ENCODE measurements at places on chromosomes 5 and 9.

- DNase-seq = no peak
Observed at GRCh38 chr9:106621313-106622163, 241.4 kb upstream of the ZNF462 start.

DNA sequence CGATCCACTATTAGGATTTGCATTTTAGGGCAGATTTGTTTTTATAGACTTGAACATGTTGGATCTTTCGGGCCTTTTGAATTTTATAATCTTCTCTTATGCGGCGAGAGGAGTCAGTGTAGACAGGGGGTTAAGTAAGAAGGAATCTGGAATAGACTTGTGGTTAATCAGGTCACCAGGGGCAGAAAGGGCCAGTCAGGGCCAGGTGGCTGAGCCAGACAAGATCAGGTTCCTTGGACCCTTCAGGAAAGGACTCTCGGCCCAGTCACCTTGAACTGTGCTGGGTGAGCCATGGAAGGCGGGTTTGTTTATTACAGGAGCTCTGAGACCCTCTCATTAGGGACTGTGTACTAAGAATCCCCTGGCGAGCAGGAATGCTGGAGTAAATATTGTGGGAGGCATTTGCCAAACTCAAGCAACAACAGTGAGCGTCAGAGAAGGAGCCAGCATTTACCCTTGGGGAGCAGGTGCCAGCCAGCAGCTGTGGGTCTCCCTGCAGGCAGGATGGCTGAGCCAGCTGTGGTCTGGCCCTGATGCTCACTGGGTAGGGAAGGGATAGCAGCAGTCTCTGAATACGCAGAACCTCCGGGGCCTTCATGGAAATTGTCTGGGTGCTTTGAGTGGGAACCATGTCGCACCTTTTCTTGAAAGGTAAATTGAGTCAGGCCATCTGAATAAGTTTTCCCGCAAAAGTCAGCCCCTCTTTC is 79.2 kb downstream of the UBE2QL1 start:
- no peak for DNase-seq

DNA sequence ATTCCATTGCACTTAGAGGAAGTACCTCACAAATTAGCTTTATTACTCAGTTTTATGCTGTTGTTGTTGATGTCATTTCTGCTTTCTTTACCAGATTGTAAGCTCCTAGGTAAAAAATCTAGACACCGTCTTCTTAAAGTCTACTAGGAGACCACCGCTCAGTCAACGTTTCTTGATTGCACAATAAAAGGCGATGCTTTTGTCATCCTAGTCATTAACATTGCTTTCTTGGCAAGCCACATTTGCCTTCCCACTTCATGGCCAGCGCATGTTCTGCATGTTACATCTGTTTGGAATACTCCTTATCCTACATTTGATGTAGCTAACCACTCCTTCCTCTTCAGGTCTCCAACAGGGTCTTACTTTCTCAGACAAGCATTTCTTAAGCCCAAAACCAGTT is 464.0 kb upstream of the TUSC1 start:
- no peak for DNase-seq

DNA sequence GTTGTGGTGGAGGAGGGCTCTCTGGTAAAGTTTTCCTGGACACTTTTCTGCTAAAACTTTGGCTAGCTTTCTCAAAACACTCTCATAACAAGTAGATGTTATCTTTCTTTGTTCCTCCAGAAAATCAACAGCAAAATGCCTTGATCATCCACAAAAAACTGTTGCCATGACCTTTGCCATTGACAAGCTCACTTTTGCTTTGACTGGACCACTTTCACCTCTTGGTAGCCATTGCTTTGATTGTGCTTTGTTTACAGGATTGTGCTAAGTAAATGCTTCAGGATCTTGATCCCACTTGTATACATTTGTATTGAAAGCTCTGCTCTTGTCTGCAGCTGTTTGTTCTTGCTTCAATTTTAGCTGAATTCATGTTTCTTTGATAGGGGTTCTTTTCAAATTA is 143.9 kb upstream of the NR3C1 start:
- DNase-seq = no peak

DNA sequence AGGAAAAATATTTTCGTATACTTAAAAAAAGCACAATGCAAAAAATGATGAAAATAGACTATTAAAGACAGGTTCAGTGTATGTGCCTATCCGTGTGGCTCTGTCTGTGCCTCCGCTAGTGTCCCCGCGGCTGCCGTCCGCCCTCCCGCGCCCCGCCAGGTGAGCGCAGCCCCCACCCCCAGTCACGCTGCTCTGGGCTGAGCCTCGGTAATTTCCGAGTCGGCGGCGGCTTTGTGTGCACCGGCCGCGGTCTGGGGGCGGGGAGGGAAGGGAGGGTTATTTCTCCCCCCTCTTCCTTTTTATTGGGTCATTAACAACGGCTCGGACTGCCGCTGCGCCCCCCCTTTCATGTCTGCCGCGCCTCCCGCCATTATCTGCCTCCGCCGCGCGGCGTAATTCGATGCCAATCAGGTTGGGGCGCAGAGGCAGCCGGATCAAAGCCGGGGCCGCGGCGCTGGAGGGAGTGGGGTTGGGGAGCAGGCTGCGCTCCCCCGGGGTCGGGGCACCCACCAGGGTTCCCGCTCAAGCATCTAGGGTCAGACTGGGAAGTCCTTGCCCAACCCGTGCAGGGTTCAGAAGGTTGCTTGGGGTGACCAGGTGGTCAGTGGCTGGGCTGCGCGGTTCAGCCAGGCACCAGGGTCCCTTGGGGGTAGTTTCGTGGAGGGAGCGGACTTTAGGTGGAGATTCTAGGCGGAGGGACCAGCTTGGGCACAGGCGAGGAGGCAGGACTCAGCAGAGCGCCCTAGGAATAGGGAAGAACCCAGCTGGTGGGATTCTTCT is 39.5 kb upstream of the PSD2 start:
- no peak for DNase-seq

- no peak for DNase-seq
Observed at GRCh38 chr5:171633776-171634470, 151.7 kb upstream of the SMIM23 start.

GRCh38 chr9:95508242-95508967 is 8.4 kb downstream of the PTCH1 start:
- DNase-seq = no peak

GRCh38 chr5:147522435-147522834 is 12.6 kb upstream of the DPYSL3 start:
- DNase-seq = no peak

DNA sequence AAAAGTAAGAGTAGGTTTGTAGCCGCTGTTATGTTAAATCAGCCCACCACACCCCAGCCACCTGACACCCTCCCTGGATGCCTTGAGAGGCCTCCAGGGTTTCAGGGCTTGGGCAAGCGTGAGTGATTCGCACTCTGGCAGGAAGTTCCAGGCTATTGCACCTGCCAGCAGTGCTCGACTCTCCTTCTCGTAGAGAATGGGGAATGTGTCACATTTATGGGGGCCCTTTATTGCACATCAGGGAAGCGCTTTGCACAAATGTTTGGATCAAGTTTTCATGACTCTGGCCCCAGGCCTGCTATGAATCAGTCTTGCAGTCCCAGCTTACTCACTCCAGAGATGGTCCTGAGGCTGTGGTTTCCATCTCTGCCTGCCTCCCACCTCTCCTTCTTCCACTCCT is 66.1 kb upstream of the ADRA1B start:
- no peak for DNase-seq

GRCh38 chr9:21711504-21711903 is 90.9 kb upstream of the MTAP start:
- no peak for DNase-seq

GRCh38 chr9:31604531-31604930 is 779.9 kb upstream of the ACO1 start:
- DNase-seq = no peak

DNA sequence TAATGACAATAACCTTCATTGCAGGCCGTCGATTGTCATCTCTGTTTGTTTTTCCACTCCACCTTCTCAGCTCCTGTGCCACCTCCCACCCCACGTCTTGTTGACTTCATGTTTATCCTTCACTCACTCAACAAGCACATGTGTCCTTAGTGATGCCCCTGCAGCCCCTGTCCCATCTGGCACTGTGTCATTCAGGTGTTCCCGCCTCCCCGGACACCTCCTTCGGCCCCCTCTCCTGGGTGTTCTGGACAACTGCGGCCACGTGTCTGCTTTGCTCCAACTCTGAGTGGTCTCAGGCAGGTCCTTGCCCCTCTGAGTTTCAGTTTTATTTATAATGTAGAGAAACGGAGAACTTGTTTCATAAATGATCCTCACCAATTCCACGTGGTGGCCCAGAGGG is 91.0 kb upstream of the COL5A1 start:
- DNase-seq = no peak

GRCh38 chr9:13267743-13268142 is 11.7 kb downstream of the MPDZ start:
- DNase-seq = no peak

DNA sequence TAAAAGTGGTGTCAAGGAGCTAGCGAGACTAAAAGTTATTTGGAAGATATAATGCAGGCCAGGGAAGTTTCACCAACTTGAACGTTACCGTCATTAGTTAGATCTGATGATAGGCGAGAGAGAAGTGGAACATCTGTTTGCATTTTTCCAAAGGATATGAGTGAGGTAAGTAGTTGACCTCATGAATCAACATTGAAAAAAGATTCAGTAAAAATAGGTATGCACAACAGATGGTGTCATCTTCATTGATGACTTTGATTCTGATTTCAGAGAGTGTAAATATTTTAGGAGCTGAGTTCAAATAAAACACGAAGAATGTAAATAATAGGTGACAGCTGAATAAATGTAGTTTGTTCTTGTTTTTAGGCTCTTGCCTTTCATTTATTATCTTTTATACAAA is 998.9 kb upstream of the CDH6 start:
- no peak for DNase-seq

DNA sequence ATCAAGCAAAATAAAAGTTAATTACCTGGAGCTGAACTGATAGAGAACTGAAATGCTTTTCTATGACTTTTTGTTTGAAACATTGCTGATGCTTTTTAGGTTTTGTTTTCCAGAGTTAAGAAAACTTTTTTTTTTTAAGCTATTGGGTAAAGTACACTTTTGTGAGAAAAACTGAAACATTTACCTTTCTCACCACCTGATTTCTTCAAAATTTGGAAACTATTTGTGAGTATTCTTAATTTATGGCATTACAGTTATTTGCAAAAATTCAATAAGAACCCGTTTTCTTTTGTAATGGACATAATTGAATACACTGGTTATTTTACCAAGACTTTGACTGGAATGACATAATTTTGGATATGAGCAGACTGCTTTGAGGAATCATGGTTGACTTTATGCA is 6.6 kb downstream of the C9orf153 start:
- DNase-seq = no peak

DNA sequence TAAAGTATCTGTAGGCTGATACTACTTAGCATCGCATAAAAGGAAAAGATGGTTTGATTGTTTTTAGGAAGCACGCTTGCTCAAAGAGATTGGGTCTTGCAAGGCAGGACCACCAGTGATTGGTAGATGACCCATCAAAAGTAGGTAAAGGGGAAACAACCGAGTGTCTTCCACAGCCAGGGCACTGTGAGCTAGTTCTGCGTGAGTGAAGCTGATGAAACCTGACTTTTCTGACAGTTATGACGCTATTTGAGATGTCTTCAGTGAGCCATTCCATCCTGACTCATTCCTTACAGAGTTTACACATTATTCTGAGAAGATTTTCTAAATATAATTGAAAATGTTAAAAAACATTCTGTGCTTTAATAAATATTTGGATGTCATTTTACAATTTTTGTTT is 49.7 kb downstream of the BASP1 start:
- no peak for DNase-seq

DNA sequence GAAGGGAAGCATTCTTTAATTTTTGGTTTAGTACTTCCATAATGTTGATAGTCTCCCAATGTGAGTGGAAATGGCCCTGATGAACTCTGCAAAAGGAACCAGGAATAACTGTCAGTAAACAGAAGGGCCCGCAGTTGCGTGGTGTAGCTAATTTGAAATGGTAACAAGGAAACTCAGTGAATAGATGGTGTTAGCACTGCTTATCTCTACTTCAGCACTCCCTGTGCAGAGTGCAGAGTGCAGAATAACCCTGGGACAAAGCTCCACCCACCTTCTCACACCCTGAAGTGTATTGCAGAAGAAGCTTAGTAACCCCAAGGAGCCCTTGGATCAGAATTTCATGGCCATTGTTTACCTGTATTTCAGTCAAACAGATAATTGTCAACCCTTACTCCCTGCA is 158.9 kb downstream of the PCSK5 start:
- DNase-seq = no peak

All from NCI-H1048 (cell line).